ENCODE measurements at places on chromosomes 11 and 22.
A peak's percentile ranks its signal among the peaks of the same experiment; 100 is the strongest.

DNA sequence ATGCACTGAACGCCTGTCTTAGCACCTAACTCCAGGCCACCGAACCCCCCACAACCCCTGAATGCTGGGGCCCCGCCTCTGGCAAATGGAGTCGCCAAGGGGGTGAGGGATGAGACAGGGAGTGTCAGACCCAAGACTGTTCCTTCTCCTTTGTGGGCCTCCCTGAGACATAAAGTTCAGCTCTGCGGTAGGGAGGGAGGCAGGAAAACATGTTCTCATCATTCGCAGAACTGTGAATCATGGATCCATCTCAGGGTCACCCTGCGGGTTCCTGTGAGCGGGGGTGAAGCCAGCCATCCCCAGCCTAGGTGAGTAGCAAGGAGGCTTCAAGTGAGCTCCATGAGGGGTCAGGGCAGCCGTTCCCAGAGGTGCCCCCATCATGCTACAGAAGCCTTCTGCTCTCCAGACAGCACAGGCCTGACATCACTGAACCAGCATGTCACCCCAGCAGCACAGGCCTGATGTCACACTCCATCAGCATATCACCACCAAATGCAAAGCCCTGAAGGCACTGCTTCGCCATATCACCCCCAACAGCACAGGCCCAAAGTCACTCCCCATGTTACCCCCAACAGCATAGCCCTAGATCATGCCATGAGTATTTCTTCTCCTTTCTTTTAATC lies 27.2 kb downstream of the TMPRSS6 start:
- no peak for DNase-seq

- DNase-seq: no peak
Observed at GRCh38 chr11:10990637-10991193, 132.9 kb upstream of the ZBED5 start.

- DNase-seq: no peak
Observed at GRCh38 chr11:133501643-133502539, 30.4 kb downstream of the OPCML start.

GRCh38 chr11:114243461-114244372 lies 52.5 kb upstream of the NNMT start:
- DNase-seq: no peak

DNA sequence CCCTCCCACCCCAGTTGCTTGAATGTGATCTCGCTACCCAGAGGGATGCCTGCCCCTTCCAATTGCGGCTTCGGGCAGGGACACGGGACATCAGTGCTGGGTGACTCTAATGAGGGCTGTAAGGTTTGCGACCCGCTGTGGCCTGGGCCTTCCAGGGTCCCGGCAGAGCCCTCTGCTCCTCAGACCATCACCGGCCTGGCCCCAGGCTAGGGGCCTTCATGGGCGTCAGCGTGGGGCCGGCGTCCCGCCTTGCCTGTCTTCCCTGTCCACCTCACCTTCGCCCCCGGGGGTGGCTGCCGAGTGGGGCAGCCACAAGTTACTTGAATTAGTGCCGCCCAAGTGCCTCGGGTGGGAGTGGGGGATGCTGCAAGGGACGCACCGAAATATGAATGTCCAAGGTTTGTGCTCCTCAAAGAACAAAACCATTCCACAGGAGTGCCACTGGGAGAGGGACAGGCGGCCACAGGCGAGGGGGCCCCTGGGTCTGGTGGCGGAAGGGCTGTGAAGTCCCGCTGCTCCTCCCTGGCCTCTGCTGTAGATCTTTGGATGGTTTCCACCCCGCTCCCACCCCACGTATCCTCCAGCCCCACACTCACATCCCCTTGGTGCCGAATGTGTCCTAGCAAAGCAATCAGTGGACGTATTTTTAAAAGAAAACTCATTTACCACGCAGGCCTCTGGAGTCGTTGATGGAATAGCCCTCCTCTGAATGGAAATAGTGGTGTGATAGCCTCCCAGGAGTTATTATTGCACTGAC lies 317.1 kb downstream of the NTM start:
- DNase-seq: no peak

DNA sequence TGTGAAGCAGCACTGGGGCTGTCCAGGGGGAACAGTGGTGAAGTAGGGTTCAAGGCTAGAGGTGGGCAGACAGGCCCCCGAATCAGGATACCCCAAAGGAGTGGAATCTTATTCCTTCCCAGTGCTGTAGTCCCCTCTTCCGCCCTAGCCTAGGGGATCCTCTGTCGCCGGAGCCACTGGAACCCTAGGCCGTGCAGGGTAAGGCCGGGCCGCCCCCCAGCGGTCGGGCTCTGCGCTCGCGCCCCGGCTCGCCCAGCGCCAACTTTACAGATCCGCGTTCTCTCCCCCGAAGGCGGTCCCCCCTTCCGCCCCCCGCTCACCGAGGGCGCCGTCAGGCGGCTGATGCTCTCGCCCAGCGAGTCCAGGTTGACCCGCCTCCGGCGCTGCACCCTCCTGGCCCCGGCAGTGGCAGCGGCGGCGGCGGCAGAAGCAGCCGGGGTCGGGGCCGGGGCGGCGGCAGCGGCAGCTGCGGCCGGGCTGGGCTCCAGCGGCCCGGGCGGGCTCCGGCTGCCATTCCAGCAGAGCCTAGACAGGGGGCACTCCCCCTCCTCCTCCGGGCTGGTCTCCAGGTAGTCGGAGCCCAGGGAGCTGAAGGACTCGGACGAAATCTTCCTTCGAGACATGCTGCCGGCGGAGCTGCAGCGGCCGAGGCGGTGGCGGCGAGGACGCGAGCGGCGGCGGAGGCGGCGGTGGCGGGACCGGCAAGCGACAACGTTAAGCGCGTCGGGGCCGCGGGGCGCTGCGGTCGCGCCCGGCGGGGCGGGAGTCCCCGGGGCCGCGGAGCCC lies 650 bp downstream of the GUCY1A2 start:
- peak; percentile 82 for DNase-seq

GRCh38 chr11:95450547-95451123 lies 219.6 kb upstream of the SESN3 start:
- no peak for DNase-seq

DNA sequence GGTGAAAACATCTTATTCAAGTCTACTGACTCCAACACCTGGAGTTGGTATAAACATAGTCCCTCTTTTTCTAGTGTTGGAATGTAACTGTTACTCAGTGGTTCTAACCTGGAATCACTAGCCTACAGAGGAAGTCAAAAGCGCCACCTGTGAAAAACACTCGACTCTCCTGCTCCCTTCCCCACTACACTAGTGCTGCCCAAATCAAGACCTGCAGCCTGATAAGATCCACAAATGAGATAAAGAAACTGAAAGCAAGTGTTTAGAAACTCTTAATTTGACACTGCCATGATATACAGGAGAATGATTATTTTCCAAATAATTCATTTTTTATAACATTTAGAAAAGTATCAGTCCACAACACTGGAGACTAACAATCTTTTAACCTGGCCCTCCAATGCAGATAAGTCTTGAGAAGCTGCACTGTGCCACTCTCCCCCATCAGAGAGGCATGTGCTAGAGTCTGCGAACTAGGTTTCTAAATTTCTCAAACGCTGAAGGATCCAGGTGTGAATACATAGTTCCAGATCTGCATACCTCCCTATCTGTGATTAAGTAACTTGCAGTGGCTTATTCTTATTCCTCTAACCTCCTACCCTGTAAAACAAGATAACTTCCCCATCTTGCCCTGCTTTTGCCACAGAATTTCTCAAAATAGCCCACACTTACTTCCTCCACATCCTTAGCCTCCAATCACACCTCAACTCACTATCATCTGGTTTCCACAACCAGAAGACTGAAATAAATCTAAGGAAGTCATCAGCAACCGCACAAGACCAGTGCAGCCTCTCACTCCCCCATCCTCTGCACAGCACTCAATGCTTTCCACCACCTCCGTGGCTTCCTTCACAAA lies 88.1 kb downstream of the RRAS2 start:
- no peak for DNase-seq

- DNase-seq: no peak
Observed at GRCh38 chr11:134738581-134738980, 326.5 kb upstream of the B3GAT1 start.

GRCh38 chr11:67698247-67698646 lies 23.8 kb upstream of the ALDH3B2 start:
- DNase-seq: no peak

DNA sequence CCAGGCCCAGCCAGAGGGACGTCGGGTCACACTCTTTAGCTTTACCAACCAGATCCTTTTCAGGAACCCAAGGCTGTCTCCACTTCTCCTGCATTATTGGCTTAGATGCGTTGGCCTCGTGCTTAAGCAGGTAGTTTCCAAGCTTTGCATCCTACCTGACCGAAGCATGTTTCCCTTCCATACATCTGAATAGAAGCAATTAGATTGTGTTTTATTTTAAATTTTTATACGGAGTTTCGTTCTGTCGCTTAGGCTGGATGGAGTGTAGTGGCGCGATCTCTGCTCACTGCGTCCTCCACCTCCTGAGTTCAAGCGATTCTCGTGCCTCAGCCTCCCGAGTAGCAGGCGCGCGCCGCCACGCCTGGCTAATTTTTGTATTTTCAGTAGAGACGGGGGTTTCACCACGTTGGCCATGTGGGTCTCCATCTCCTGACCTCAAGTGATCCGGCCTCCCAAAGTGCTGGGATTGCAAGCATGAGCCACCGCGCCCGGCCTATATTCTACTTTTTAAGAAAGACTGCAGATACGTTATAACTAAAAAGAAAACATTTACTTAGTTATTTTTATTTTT lies 677 bp downstream of the DYNC2H1 start:
- DNase-seq: no peak

DNA sequence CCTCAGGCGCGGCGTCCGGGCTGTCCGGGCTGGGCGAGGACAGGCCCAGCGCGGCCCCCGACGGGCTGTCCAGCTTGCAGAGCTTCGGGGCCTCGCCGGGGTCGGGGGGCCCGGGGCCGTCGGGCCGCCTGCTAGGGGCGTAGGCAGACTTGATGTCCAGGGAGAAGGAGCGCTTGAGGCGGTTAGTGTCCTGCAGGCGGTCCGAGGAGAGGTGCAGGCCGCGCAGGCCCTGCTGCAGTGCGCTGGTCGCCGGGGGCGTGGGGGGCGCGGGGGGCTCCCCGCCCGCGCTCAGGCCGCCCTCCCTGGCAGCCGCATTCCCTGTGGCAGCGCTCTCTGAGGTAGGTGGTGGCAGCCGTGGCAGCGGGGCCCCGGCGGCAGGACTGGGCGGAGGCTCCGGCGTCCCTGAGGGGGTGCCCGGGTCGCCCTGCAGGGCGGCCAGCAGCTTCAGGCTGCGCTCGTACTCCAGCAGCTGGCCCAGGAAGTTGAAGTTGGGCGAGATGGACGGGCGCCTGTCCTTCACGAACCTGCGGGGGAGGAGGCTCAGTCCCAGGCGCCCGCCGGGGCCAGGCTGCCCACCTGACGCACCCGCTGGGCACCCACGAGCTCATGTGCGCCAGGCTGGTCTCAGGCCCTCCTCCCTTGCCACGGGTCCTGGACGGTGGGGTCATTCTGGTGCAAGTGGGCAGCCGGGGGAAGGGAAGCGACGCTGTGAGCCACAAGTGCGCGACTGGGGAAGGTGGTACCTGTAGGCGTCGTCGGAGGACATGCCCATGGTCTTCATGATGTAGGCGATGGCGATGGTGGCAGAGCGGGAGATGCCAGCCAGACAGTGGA lies 14.8 kb downstream of the DUSP8 start:
- DNase-seq: no peak

DNA sequence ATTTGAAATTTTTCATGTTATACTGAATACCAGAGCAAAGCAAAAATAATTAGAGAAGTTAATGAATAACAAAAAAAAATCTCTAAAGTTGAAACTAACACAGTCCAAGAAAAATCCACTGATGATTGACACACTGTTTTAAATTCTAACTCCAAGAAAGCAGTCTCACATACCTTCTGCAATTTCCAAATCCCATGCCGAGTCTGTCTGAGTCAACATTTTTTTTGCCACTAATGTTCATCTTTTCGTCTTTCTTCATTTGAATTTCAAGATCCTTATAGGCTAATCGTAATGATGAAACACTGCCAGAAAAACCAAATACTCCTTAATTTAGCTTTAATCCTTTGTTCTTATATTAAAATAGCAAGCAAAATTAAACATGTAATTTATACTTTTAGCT lies 39.5 kb downstream of the ARFGAP3 start:
- DNase-seq: no peak

DNA sequence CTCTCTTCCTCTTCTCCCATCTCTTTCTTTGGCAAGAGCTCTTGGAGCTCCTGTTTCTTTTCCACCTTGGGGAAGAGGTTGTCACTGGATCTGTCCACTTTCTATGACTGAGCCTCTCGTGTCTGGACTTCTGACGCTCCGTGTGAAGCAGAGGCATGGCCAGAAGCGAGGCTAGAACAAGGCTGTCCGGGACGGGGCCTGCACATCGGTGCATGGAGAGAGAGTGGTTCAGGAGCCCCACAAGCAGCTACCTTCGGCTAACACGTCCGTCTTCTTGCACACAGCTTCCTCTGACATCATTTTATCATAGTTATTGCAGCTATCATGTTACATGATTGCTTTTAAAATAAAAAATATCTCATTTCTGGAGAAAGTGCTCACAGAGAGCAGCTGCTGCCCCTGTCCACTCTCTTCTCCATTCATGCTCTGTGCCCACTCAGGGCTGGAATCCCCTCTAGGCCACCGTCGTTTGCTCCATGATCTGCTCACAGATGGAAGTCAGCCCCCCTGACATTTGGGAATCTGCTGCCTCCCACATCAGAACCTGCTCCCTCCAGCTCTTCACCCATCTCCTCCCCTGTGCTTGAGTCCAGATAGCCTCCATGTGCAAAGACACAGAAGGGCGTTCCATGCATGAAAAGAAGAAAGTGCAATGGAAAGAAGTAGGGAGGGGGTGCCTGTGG lies 308.4 kb downstream of the NTM start:
- no peak for DNase-seq

GRCh38 chr22:21760640-21761039 lies 25.0 kb upstream of the YPEL1 start:
- no peak for DNase-seq

- no peak for DNase-seq
Observed at GRCh38 chr11:93194673-93195291, 3.0 kb downstream of the SLC36A4 start.

- no peak for DNase-seq
Observed at GRCh38 chr22:36770513-36771231, 5.2 kb downstream of the IFT27 start.

GRCh38 chr22:38250643-38251340 lies 22.0 kb downstream of the TMEM184B start:
- DNase-seq: no peak

- DNase-seq: no peak
Observed at GRCh38 chr11:108872781-108873291, 208.0 kb downstream of the DDX10 start.

DNA sequence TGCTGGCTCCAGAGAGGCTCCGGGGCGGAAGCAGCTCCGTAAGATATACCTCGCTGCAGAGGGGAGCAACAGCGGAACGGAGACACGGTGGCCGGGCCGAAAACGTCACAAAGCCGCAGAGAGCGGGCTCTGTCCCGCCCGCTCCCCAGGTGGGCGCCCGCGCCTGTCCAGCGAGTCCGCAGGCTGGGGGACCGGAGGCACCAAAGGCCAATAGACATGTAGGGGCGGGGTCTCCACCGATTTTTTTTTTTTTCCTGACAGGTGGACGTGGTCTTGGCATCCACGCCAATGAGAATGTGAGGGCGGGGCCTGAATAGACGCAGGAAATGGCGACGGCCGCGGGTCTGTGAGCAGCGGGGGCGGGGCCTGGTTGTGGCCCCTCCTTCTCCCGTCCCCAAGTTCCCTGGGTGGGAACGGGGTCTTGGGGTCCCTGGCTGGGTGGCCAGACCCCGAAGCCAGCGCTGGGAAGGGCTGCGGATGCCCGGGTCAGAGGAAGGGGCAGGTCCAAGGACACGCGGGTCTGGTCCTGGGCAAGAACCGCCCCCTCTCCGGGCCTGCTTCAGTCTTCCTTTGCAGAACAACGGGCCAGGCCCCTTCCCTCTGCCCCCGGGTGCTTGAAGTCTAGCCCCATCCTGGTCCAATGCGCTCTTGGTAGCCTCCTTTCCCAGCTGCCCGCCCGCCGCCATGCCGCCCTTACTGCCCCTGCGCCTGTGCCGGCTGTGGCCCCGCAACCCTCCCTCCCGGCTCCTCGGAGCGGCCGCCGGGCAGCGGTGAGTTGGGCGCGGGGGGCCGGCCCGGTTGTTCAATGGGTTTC lies at the start of gene DNAJC4:
Gene DNAJC4, plus strand, starts transcription at position 378 of the 814 bp plus-strand sequence. Its CDS starts 307 bp downstream, at position 685.
- DNase-seq: peak; percentile 97

Measured in right kidney (tissue), 9 donors.